Tracheal epithelial cell (primary cell): ENCODE measurements at places on chromosomes 16 and 17. TPM values are rescaled to one million over a fixed set of nuclear protein-coding genes. Genes with fewer than 3 reads are reported as not detected.

Gene SCGB1C2
- not detected in 2 replicates for total RNA-seq

Gene ZNF200
- total RNA-seq: 7.7 and 8.7 TPM in 2 replicates

Gene SKA2
- 20.7 and 40.7 TPM in 2 replicates for total RNA-seq

Gene TBC1D3
- not detected in 2 replicates for total RNA-seq

Gene GAS2L2
- total RNA-seq: 0.24 TPM in 1 of 2 replicates, not detected in the other

Gene PRSS21
- 5.8 and 8.7 TPM in 2 replicates for total RNA-seq

Gene OR3A3
- total RNA-seq: not detected in 2 replicates
